ENCODE measurements at places on chromosomes 11 and 22.

- no peak for DNase-seq
Observed at GRCh38 chr11:116467823-116468222, 305.0 kb downstream of the BUD13 start.

DNA sequence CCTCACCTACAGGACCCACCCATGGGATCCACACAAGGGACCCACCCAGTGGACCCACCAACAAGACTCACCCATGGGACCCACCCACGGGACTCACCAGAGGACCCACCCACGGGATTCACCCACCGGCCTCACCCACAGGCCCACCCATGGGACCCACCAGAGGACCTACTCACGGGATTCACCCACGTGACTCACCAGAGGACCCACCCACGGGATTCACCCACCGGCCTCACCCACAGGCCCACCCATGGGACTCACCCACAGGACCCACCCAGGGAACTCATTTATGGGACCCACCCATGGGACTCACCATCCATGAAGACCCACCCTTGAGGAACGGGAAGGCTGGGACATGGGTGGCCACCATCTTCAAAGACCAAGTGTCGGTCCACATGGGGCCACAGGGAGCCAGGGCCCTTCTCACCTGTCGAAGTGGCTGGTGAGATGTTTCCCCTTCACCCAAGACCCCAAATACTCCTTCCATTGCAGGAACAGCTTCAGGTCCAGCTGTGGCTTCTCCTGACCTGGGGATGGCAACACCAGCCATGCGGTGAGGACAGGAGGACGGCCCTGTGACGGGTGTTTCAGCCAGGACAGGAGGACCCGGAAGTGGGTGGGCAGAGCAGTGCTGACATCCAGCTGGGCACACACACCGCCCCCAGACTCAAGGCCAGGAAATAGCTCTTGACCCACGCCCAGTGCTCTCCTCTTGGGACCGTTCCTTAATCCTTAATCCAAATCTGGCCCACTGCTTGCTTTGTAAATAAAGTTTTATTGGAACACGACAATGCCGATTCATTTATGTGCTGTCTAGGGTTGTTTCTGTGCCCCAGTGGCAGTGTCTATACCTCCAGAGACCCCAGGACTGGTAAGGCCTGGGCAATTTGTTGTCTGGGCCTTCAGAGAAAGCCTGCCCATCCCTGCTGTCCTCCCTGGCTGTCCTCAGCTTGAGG, 1005.1 kb downstream of the BRD1 start:
- no peak for DNase-seq

DNA sequence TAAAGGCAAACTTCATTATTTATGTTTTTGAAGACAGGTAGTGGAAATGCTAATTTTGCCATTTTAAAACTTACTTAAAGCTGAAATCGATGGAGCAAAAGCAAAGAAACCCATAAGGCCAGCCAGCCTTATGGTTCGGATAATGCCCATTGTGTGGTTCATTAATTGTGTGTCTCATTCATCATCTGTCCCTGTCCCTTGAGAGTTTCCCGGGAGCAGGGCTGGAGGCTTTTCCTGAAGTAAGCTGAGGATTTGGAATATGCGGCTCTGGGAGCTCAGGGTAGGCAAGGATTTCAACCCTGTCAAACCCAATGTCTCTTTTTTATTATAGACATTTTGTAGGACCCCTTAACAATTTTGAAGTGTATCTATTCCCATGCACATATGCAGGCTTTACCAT, 790.0 kb upstream of the KIRREL3 start:
- DNase-seq, result no peak

- DNase-seq, result peak; percentile 74
Observed at GRCh38 chr22:41447435-41448188, 1.0 kb upstream of the TOB2 start.

DNA sequence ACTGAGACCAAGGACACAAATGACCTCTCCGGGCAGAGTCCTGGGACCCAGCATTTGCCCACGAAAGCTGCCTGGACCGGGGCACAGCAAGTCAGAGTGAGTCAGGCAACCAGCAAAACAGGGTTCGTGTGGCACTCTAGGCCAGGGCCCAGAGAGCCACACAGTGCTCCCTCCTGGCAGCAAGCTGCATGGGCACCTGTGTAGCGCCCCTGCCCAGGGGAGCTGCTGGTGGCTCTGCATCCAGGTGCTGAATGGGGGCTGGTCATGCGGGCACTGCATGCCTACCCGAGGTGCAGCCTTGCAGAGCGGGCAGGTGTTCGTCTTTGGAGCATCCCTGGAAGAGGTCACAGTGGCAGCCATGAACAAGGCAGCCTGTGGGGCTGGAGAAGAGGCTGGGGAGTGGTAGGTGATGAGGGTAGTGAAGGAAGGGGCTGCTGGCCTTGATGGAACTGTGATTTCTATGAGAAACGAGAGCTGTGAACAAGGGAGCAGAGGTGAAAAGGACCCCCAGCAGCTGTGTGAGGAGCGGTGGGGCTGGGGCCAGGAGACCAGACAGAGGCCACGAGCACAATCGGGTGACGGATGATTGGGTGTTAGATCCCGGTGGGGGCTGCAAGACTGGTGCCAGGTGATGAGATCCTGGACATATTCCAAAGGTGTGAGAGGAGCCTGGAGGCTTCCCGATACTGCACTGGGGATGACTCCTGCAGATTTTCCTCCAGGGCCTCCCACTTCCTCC, 63.3 kb downstream of the DGCR2 start:
- peak; percentile 29 for DNase-seq

DNA sequence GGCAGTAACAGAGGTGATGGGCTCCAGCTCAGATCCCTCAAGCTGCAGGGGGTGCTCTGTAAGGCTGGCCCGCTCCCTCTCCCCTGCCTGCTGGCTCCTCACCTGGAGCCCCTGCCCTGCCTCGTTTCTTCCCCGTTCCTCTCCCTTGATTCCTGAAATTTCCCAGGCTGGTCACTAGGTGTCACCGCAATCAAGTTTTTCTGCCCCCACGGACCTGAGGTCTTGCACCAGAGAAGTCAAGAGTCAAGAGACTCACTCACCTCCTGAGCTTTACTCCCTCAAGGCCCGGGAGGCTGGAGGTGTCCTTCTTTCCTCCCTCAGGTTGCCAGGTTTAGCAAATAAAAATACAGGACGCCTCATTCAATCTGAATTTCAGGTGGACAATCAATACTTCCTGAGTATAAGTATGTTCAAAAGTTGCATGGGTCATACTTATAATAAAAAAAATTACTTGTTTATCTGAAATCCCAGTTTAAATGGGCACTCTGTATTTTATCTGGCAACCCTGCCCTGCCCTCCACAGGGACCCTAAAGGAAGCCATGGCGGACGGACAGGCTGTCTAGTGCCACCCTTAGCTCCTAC, 69.2 kb downstream of the SCUBE1 start:
- DNase-seq, result peak; percentile 66

DNA sequence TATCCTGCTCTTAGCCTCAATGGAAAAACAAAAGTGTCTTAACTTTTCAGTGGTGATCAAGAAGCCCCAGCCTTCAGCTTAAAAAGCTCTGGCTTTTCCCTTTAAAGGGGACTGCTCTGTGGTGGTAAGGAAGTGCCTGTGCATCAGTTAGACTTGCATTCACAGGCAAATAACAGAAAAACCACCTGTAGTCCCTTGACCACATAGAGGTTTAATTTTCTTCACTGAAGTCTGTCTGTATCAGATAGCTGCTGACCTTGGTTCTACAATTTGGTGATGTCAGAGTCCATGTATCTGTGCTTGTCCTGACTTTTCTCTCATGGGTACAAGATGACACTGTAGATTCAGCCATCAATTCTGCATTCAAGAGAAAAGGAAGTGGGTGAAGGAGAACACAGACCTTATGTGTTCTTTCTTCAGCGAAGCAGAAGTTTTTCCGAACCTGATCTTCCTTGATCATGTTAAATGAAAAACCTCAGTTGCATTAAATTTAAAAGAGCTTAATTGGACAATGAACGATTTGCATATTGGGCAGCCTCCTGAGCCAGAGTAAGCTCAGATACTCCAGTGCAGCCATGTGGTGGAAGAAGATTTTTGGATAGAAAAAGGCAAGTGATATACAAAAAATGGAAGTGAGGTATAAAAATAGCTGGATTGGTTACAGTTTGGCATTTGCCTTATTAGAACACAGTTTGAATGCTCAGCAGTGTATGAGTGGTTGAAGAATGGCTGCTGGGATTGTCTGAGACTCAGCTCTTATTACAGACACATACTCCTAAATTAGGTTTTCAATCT, 43.2 kb upstream of the RDX start:
- DNase-seq, result no peak

DNA sequence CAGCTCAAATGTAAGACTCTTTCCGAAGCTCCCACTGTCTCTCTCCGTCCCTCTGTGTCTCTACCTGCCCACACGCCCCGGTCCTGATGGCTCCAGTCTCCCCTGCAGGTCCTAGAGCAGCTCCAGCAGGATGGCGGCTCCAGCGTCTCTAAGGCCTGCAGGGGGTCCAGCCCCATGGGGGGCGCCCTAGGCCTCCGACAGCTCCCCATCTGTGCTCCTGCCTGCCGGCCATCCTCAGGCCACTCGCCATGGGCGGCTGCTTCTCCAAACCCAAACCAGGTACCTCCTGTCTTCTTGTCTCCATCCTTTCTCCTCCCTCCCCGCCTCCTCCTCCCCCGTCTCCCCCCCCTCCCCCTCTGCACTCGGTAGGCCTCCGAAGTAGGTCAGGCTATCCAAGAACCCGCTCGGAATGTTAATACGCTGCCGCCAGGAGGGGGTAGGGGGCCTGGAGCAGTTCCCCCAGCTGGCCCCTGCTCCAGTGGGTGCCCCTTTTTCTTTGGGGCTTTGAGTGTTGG, 699 bp downstream of the AIFM3 start:
- no peak for DNase-seq

DNA sequence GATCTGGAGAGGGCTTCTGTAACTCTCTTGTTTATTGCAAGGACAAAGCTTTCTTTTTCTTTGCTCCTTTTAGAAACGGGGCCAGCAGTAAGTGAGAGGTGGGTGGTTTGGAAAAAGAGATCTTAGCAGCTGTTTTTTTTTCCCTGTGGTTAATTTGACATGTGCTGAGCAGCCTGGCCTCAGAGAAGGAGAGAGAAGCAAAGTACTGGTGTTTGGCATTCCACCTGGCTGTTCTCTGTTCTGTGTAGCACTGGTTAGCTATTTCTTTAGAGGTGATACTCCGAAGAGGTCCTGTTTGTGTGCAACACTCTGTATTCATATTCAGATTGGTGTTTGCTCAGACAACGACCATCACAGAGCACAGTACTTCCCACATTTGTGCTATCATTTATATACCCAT, 80.8 kb upstream of the SORL1-AS1 start:
- no peak for DNase-seq

GRCh38 chr11:6333095-6333494, 12.8 kb upstream of the CAVIN3 start:
- no peak for DNase-seq

DNA sequence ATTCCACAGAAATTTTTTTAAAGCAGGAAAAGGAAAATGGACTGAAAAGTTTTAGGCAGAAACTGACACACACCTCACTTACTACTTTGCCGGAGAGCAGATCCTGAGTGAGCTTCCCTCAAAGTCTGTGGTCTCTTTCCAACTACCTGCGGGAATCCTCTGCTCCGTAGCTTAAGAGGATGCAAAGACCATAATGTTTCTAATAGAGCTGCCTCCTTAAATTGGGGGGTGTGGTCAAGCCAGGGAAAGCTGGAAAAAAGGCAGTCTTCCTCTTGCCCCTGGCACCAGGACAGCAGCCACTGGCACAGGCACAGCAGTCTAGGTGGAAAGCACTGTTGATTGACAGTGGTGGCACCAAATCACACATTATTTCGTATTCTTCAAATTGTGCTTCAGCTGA, at the start of gene ETS1:
Gene ETS1, minus strand, starts transcription at position 144 of the 400 bp plus-strand sequence. CDS start 14,428 bp downstream, outside the sequence.
- DNase-seq, result no peak

GRCh38 chr11:94897330-94897768, 76.0 kb downstream of the CWC15 start:
- peak; percentile 53 for DNase-seq

DNA sequence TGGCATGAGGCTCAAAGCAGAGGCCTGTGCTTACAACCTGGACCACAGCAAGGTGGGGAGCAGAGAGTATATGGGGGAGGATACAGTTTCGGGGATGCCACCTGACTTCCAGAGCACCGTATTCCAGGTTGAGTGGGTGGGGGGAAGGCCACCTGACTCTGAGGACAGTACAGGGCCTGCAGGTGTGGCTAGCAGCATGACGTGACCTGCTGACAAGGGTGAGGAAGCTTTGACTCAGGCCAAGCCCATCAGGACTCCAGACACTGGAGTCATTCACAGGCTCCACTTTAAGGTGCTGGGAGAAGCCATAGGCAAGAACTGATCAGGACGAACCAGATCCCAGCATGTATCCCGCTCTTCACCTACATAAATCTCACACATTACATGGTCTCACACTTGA, 34.6 kb upstream of the CRTAM start:
- DNase-seq, result no peak

DNA sequence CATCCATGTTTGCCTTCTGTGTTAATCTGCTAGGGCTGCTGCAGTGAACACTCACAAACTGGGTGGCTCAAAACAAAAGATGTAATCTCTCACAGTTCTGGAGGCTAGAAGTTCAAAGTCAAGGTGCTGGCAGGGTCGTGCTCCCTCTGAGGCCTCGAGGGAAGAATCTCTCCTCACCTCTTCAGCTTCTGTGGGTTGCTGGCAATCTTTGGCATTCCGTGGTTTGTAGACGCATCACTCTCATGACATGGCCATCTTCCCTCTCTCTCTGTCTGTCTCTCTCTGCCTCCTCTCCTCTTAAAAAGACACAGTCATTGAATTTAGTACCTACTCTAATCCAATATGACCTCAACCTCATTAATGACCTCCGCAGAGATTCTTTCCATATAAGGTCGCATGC, 78.8 kb downstream of the TSPAN18 start:
- no peak for DNase-seq

DNA sequence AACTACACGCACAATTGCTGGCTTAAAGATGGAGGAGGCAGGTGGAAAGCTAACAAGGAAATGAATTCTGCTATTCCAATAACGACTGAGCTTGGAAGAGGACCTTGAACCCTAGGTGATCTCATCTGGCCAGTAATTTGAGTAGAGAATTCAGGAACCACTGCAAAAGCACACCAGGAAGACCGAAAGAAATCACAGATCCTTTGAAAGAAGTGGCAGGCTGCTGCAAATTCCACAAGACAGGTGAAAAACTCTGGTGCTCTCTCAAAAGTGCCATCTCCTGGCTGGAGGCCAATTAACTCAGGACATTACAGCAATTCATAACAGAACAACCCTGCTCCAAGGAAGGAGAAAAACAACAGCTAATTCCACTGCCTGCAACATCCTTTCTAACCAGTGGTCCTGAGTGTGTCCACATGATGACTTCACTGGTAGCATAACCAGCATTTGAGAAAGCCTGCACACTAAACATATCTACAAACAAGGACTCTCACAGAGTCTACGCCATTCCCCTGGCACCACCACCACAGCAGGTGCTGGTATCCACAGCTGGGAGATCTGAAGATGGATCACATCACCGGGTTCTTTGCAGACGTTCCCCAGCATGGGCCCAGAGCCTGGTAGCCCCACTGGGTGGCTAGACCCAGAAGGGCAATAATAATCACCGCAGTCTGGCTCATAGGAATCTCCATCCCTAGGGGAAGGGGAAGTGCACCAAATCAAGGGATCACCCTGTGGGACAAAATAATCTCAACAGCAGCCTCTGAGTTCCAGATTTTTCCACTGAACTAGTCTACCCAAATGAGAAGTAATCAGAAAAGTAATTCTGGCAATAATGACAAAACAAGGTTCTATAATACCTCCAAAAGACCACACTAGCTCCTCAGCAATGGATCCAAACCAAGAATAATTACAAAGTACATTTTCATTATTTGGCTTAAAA, 44.9 kb upstream of the CLTCL1 start:
- no peak for DNase-seq
